ENCODE measurements at places on chromosomes 16 and 17.

- no peak for DNase-seq
Observed at GRCh38 chr17:38877130-38877851, 7.4 kb downstream of the LASP1 start.

GRCh38 chr16:87658564-87659225 lies 56.4 kb downstream of the JPH3 start:
- no peak for DNase-seq

DNA sequence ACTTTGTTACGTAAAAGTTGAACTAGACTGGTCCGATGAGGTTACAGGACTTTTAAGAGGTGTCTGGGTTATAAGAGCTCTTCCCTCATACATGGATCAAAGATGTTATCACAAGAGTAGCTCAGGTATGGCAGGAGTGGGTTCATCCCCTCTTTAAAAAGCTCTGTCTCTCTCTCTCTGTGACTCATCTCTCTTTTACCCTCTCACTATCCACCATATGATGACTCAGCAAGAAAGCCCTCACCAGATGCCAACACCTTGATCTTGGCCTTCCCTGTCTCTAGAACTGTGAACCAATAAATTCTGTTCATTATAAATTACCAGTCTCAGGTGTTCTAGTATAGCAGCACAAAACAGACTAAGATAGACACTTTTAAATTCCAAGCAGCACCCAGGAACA lies 1.9 kb upstream of the CLEC19A start:
- peak; percentile 29 for DNase-seq

DNA sequence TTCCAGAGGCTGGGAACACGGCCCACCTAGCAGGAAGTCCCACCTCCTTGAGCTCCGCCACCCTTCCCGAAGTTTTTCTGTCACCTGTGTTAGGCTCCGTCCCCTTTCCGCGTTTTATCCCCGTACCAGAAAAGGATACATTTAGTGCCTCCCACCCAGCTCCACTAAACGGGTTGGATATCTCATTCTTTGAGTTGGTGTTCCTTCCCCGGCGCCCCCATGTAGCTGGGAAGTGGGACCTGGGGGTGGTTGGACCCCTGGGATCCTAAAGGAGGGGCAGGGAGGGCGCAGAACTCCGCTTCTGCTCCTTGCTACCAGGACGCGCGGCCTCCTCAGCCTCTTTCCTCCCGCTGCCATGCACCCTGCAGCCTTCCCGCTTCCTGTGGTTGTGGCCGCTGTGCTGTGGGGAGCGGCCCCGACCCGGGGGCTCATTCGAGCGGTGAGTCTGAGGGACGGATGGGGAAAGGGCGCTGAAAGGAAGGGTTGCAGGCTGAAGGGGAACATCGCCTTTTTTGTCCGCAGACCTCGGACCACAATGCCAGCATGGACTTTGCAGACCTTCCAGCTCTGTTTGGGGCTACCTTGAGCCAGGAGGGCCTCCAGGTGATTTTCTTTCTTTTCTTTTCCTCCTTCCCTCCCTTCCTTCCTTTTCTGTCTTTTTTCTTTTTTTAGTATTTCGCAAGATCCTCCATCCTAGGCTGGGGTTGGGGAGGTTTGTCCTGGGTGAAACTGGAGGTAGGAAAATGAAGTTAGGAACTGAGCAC lies 669 bp downstream of the RNF167 start:
- no peak for DNase-seq

DNA sequence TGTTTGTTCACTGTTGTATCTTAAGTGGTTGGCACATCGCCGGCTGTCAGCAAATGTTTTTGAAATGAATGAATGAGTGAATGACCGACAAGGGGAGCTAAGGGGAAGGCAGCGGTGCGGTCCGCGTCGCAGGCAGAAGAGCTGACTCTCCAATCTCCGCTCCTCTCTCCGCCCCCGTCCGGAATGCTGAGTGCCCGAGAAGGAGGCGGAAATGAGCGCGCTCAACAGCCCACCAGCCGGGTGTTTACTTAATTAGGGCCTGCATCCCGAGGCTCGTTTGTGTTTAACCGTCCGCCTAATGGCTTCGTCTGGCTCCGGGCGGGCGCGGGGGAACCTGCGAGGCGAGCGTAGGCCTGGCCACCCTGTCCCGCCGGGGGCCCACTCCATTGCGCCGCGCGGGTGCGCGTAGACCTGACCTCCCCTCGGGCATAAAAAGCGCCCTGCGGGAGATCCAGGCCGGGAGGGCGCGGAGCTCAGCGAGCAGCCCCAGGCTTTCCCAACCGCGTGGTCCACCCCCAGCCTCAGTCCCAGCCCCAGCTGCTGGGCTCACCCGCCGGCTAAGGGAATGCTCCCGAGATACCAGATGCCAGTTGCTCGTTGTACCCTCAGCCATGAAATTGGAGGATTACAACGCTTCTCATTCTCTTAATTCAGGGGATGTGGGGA lies 2.5 kb upstream of the CDH3 start:
- no peak for DNase-seq
